Urinary bladder (tissue), 4 donors: ENCODE measurements at places on chromosomes 16 and 17. TPM values are rescaled to one million over a fixed set of nuclear protein-coding genes. Genes with fewer than 3 reads are reported as not detected.

- DNase-seq = no peak
These were observed 6.2 kb upstream of the SPATA2L start for GRCh38 chr16:89707695-89708094.

DNA sequence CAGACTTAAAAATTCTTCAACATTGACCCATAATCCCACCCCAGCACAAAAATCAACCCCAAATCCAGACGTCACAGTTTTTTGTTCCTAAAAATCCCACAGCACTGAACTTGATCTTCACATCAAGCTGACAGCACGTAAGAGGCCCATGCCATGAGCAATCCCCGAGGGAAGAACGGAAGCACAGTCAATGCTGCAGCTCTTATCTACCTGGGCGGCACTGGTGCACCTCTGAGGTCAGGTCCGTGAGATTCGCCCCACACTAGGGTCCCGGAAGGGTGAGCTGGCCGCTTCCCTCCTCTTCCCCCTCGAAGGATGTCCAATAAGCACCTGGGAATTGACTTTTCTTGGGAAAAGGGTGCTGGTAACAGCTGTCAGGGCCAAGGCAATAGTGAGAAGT lies 11.3 kb upstream of the ITGAE start:
- DNase-seq = no peak

DNA sequence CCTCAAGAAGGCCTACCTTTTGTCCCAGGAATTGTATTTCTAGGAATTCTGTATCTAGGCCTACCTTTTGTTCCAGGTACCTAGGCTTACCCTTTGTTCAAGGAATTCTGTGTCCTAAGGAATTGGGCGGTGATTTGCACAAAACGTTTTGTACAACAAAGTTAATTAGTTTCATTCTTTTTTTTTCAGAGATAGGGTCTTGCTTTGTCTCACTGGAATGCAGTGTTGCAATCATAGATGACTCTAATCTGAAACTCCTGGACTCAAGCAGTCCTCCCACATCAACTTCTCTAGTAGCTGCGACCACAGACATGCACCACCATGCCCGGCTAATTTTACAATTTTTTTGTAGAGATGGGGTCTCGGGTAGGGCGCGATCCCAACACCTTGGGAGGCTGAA lies 7.0 kb downstream of the CDR2L start:
- DNase-seq = no peak

- DNase-seq = no peak
These were observed 21.5 kb downstream of the TMEM235 start for GRCh38 chr17:78252701-78253635.

DNA sequence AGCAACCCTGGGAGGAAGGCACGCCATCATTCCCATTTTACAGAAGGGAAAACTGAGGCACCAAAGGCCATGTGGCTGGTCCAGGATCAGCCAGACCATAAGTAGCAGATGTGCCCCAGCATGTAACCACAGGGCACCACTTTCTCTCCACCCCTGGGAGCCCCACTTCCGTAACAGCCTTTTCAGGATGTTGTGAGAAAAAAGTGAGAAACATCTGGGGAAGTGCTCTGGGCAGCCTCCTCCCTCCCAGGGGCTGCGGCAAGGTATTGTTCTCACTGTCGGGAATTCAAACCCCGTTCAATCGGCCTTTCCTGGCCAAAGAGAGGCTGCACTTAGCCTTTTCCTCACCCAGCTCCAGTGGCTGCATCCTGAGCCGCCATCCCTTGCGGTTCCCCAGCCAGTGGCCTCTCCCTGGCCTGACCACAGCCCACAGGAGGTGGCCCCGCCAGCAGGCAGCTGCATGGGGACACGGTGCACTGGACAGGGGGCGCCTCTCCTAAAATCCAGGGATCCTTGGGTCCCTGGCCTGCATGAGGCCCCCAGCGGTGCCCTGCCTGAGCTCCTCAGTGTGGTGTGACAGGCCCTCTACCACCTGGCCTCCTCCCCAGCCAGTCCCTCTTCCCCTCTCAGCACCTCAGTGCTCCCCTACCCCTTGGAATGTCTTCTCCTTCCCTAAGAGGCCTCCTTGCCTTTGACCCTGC lies 5.7 kb upstream of the CDH5 start:
- no peak for DNase-seq

DNA sequence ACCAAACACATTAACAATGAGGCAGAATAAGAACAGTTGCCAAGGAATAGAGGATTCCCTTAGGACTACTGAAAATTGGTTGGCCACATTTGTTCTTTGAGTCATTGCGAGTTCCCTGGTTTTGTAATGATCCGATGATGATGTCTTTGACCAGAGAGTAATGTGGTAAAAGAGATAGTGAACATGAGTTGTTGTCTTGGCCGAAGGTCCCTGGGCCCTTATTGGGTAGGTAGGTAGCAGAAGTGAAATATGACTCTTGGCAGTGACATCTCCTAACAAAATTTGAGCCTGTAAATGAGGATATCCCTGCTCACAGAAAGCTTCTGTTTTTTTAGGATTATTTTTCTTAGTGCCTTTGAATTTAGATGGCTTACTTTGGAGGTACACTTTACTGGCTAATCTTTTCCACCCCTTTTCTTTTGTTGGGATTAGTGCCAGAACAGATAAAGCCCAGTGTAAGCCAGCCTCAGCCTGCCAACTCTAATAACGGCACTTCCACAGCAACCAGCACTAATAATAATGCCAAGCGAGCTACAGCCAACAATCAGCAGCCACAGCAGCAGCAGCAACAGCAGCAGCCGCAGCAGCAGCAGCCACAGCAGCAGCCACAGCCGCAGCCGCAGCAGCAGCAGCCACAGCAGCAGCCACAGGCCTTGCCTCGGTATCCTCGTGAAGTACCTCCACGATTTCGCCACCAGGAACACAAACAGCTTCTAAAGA lies 47.2 kb downstream of the TNRC6A start:
- no peak for DNase-seq

DNA sequence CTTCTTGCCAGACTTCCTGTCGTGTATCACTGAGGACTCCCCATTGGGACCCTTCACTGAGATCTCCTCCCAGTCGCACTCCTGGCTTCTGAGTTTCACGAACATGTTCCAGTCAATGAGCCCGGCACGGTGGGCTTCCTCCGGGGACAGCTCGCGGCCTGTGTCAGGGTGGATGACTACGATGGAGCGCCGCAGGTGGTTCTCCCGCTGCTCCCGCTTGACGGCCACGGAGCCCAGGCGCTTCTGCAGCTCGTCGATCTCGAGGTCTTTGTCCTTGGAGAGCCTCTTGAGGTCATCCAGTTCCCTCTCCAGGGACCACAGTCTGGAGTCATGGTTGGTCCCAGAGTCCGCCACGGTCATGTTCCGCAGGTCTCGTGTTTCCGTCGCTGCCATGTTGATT lies 36.2 kb downstream of the UBN1 start:
- DNase-seq = no peak

GRCh38 chr16:53945996-53946395 lies 242.0 kb downstream of the FTO start:
- no peak for DNase-seq

GRCh38 chr17:36459601-36460000 lies 26.9 kb upstream of the ZNHIT3 start:
- DNase-seq = no peak

- DNase-seq = no peak
These were observed 17.7 kb downstream of the BCL7C start for GRCh38 chr16:30875871-30876801.

GRCh38 chr16:87006789-87007745 lies 310.1 kb downstream of the C16orf95 start:
- no peak for DNase-seq

DNA sequence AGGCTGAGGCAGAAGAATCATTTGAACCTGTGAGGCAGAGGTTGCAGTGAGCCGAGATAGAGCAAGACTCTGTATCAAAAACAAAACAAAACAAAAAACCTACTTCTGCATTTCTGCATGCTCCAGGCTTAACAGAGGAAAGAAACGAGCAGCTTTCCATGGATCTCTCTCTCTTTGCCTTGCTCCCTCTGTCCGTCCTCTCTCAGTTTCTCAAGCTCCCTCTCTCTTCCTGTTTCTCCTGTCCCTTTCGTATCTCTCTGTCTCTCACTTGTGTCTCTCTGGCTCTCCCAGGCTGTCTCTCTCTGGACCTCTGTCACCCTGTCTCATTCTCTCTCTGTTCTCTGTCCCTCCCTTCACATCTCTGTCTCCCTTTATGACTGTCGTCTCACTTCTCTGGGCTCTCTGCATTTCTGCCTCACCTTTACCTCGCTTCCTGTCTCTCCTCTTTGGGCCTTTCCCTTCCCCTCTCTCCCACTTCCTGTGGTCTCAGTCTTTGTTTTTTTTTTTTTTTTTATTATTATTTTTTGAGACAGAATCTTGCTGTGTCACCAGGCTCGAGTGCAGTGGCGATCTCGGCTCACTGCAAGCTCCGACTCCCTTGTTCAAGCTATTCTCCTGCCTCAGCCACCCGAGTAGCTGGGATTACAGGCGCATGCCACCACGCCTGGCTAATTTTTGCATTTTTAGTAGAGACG lies 4.1 kb upstream of the PITPNA start:
- DNase-seq = no peak

DNA sequence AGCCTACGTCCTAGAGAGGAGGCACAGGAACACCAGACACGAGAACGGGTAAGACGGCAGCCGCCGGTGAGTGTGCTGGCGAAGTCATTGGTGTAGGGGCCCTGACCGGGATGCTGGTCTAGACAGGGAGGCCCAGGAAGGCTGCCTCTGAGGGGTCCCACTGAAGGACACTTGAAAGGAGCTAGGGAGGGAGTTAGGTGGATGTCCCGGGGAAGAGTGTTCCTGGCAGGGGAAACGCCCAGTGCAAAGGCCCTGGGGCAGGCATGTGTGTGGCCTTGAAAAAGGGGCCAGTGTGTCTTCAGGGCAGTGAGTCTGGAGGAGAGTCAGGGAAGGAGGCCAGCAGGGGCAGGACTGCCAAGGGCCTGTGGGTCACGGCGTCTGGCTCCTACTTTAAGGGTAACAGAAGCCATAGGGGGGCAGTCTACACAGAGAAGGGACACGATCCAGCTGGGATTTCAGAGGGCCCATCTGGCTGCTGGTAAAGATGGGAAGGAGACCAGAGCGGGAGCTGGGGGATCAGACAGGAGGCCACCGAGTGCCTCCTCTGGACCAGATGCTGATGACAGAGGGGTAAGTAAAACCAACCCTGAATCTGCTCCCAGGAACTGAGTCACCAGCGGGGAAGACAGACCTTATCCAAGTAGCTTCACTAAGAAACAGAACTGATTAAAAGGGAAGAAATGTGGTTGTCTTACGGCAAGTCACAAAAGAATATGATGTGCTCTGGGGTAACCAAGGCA lies 115.9 kb downstream of the LITAF start:
- DNase-seq = no peak

- DNase-seq = no peak
These were observed 16.0 kb downstream of the ABCA8 start for GRCh38 chr17:68939195-68939594.

DNA sequence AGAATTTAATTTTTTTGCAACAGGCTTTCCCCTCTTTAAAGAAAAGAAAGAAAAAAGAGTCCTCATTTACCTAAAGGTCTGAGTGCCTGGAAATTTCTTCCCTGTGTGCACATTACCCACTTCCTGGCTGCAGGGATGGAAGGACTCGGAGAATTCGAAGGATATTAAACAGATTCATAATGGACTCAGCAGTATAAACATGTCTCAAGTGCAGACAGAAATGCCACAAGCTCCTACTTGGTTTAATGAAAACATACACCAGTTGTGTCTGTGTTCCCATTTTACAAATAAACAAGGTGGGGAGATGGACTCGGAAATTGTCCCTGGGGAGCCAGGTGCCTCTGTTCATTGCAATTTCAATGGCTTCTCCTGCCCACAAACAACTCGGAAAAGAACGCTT lies 47.2 kb downstream of the MEOX1 start:
- no peak for DNase-seq

The P2RX5 gene
- 1.3 TPM for total RNA-seq

The BLTP2 gene
- 66.6 TPM for total RNA-seq

The CCDC102A gene
- 12.7 TPM for total RNA-seq

The OR2C1 gene
- 0.85 TPM for total RNA-seq

The CNGB1 gene
- 0.16 TPM for total RNA-seq

The CPD gene
- 101 TPM for total RNA-seq

The NUDT7 gene
- total RNA-seq = 11.6 TPM

The WFIKKN2 gene
- total RNA-seq = 0.37 TPM

The YPEL2 gene
- total RNA-seq = 28.4 TPM

The MEFV gene
- total RNA-seq = 0.58 TPM

The KRT36 gene
- not detected for total RNA-seq

The IGSF6 gene
- total RNA-seq = 4.0 TPM

The TOX3 gene
- total RNA-seq = 1.1 TPM
